ENCODE measurements at places on chromosomes 12 and 14.

DNA sequence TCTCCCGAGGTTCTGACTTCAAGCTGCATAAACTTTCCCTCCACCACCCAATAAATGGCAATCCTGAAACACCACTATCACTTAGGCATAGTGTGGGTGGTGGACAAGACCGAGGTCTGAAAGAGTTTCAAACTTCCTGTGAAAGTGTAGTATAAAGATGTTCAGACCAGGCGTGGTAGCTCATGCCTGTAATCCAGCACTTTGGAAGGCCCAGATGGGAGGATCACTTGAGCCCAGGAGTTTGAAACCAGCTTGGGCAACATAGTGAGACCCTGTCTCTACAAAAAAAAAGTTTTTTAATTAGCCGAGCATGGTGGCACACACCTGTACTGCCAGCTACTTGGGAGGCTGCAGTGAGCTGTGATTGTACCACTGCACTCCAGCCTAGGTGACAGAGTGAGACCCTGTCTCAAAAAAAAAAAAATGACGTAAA is 61.9 kb downstream of the CCDC92 start:
- DNase-seq, result no peak

DNA sequence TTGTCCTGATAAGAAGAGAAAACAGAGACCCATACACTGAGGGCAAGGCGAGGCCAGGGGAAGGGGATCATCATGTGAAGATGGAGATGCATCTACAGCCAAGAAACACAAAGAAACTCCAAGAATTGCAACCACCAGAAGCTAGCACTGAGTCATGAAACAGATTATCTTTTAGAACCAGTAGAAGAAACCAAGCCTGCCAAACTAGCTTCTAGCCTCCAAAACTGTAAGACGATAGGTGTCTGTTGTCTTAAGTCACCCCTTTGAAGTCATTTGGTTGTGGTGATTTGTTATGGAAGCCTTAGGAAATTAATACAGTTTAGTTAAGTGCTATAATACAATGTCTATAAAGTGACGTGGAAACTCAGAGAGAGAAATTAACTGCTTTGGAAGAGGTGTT is 15.4 kb downstream of the KCNC2 start:
- DNase-seq, result no peak

- DNase-seq, result peak; percentile 56
These were observed 34.5 kb downstream of the VDR start for GRCh38 chr12:47870175-47870781.

- DNase-seq, result no peak
These were observed 179.6 kb upstream of the PDZRN4 start for GRCh38 chr12:41008472-41008871.

GRCh38 chr12:38892976-38893375 is 12.4 kb downstream of the CPNE8 start:
- no peak for DNase-seq

GRCh38 chr14:26180221-26180620 is 417.6 kb downstream of the NOVA1 start:
- DNase-seq, result no peak

DNA sequence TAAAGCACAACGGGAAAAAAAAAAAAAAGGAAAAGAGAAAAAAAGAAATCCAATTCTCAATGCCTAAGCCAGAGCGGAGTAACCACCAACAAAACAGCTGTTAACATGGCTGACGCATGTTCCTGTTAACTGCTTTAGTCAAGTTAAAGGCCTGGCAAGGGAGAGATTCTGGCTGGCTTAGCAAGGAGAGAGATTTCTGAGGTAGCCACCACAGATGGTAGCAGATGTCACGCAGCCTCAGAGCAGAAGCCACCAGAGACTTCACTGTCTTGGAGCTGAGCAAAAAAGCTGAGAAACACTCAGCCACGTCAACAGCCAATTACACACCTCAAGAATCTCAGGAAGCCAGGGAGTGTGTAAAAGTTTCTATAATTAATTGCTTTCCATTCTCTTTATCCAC is 87.1 kb downstream of the TMCC3 start:
- DNase-seq, result peak; percentile 47

DNA sequence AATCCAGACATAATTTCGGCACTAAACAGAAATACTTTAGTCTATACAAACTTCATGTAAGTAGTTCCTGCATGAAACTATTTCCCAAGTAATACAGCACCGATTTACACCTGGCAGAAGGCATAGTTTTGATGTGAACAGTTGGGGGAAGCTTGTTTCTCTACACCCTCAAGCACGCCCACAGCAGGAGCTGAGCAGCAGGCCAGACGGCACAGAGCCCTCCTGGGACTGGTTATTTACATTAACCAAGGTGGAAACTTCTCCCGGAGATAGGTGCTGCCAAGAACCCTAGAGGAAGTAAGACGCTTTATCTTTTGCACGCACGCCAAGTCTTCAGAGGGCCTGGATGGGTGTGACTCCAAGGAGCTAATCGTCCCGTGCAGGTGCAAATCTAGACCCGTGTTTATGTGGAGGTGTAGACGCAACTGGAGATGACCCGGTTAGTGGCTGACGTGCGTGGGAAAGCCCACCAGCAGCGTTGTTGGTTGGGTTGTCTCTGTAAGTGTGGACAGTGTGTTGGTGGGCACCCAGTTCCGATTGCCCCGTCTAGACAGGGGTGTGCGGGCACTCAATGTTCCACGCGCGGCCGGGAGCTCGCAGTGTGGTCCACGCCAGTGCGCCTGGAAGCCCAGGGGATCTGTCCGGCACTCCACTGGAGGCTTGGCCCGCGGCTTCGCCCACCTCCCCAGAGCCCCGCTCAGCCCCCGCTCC is 767 bp upstream of the TCP11L2 start:
- DNase-seq, result peak; percentile 65

DNA sequence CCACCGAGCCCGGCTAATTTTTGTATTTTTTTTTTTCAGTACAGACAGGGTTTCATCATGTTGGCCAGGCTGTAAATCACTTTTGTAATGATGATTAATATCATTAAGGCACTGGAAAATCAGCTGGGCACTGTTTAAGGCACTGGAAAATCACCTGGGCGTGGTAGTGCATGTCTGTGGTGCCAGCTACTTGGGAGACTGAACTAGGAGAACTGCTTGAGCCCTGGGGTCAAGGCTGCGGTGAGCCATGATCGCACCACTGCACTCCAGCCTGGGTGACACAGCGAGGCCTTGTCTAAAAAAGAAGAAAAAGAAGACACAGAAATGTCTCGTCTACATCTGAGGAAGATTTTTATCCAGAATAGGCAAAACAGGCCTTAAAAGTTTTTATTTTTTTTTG is 12.7 kb downstream of the SLC11A2 start:
- DNase-seq, result no peak

- peak; percentile 43 for DNase-seq
These were observed 33.9 kb downstream of the SLC35F4 start for GRCh38 chr14:57831981-57832380.

GRCh38 chr14:89255852-89256251 is 161.2 kb downstream of the FOXN3 start:
- no peak for DNase-seq

DNA sequence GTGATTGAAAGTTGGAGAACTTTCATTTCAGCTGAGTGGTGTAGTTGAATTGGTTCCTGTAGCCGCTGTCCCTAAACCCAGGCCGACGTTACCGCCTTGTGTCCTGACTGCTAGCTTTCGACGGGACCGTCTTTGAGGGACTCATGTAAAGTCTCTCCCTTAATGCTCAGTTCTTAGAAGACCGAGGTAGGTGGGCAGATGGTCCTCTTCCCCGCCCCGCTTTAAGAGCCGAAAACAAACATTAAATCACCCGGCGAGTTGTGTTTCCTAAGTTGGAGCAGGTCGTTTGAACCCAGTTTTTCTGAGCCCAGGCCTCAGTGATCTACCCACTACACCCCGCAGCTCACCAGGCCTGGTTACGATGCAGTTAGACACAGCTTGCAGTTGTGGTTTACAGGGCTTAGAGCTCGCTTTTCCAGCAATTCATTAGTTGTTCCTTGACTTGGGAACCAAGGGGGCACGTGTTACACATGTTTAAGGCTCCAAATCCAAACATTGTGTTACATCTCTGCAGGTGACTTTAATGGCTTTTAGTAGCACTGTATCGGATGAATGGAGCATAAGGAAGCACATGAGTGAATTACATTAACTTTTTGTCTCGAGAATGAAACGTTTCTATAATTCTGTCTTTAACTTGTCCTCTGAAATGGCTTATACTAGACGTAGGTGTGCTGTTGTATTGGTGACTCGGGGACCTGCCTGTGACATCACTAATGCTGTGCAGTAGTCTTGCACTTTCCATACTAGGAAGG is 790 bp downstream of the NEDD1 start:
- DNase-seq, result peak; percentile 46

- DNase-seq, result no peak
These were observed 42.6 kb downstream of the GPATCH2L start for GRCh38 chr14:76194327-76194726.

DNA sequence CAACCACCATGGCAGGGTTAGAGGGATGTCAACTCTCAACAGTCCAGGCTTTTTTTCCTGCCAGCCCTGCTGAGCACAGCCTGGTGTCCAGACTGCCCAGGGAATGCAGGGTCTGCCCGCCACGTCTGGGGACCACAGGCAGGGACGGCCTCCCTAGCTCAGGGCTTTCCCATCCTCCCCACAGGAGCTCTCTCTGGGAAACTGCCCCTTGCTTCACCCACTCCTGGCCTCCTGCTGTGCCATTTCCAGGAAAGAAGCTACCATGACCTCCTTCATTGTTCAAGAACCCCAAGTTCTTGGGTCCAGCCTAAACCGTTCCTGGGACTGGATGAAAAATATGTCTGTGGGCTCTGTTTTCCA is 4.8 kb downstream of the SCNN1A start:
- DNase-seq, result no peak

- DNase-seq, result no peak
These were observed 37.7 kb upstream of the MANSC4 start for GRCh38 chr12:27817766-27818165.

DNA sequence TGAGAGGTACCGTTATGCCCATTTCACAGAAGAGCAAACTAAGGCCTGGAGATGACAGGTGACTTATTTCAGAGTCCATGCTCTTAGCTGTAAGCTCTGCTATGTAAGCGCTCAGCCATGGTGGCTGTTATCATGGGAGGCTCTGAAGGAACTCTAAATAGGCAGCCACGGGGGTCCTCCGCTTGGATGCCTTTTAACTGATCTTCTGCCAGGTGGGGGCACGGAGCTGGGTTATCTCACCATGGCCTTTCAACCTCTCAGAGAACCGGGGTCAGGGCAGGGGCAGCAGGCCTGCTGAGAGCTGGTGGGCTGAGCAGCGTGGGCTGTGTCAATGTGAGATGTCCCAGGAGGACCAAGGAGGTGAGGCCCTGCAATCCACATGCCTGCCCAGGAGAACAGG is 49.7 kb upstream of the RBM19 start:
- DNase-seq, result no peak

DNA sequence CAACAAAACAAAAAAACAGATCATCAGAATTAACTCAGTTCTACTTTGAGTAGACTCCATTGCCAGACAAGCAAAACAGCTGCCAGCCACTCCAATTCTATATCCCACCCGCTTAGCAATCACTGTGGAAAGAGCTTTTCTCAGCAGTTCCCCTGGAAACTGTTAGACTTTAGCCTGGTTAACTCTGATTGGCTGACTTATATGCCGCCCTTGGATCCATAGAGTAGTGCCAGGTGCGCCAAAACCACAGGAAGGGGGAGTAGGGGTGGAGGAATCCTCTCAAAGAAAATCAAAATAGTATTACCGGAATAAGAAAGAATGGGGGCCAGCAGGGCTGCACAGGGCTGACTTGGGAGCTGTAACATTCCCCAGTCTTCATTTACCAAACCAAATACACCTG is 5.4 kb upstream of the EML5 start:
- DNase-seq, result no peak

DNA sequence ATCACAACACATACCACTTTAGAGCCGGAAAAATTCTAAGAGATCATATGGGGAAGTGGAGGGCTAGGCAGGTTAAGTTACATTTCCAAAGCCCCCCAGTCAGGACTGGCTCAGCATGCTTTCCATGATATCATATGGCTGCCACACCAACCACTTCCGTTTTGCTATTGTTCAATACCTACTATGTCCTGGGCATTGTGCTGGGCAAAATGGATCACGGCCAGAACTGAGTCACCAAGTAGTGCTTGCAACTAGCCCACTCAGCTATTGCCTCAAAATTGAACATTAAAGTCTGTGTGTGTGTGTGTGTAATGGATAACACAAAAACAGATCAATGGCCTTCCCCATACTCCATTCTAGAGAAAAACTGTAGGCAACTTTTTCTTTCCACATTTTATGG is 22.7 kb downstream of the WIF1 start:
- no peak for DNase-seq

GRCh38 chr12:54634795-54635194 is at the start of gene LACRT:
TSS of gene LACRT (minus strand) at chr12:54634895. CDS start at chr12:54634841, 54 bp downstream.
- DNase-seq, result no peak

GRCh38 chr12:46472893-46473633 is 100.5 kb upstream of the SLC38A2 start:
- DNase-seq, result no peak

DNA sequence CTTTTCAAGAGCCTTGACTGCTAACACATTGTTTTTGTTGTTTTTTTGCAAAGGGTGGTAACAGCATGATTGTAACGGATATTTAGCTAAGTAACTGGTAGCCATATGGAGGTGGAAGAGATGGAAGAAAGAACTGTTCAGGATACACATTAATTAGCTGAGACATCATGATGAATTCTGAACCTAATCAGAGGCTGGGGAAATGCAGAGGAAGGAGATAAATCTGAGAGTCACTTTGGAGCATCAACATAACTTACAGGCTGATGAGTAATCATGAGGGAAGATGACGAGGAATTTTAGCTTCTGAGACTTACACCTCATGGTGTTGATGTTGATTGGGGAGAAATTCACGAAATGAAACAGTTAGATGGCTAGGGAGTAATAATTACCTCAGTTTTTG is 62.3 kb downstream of the NIN start:
- no peak for DNase-seq

DNA sequence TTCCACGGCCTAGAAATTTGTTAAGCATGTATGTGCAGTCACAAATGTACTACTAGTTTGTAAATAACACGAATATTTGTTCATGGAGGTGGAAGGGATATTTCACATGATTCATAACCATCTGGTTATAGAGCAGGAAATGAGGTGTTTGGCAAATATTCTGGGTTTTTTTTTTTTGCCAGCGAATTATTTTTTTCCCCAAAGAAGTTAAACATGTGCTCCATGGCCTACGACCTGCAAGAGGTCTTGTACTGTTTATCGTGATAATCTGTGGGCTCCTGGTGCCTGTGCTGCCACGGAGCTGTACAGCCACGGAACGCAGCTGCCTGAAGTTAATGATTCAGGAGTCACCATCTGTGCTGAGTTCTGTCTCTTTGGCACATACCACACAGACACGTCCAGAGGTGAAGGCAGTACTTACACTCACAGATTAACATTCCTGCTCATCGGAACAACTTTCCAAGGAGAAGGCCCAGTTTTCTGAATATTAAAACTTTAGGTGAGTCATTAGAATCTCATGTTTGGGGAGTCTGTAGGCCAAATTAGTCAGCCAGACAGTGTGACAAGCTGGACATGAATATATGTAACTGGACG is 156.3 kb downstream of the TMX1 start:
- no peak for DNase-seq

- DNase-seq, result no peak
These were observed 74.7 kb downstream of the PRORP start for GRCh38 chr14:35197015-35197414.

GRCh38 chr14:29843981-29844380 is 83.7 kb downstream of the PRKD1 start:
- no peak for DNase-seq

- no peak for DNase-seq
These were observed 890 bp downstream of the SPTLC2 start for GRCh38 chr14:77615361-77616132.

GRCh38 chr12:82300611-82301010 is 57.6 kb downstream of the CCDC59 start:
- DNase-seq, result no peak

Measured in left hindlimb (tissue), 1 donor.